Bronchial epithelial cell (primary cell): ENCODE measurements at places on chromosomes 12 and 14. TPM values are rescaled to one million over a fixed set of nuclear protein-coding genes. Genes with fewer than 3 reads are reported as not detected.
A peak's percentile ranks its signal among the peaks of the same experiment; 100 is the strongest.

GRCh38 chr12:99847936-99848335 is 136.8 kb downstream of the ANKS1B start:
- DNase-seq = no peak

DNA sequence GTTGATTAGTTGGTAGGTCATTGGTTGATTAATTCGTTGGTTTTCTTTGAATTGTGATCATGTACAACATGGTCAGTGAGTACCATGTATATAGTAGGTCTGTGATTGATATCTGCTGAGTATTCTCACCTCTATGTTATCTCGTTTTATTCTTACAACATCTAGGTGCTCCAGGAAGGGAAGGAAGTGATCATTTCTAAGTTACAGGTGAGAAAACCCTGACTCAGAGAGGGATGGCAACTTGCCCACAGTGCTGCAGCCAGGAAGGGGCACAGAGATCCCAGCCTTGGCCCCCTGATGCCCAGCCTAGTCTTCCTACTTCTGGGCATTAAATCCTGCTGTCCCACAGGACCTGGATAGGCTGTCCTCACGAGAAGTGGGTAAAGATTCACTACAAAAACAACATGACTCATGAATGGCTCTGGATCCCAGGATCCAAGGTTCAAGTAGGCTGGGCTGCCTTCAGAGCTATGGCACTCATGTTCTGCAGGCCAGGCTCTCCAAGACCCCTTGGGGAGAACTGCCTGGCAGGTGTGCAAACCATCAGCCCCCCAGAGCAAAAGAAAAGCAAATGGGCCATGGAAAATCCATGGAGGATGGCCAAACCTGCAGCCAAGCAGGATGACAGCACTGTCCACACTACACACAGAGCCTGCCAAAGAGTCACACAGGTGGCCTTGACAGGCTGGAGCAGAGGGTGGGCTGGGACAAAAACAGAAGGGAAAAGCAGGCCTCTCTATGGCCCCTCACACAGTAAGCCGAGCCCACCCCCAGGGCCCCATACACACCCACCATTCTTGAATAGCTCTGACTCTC is 146.2 kb downstream of the BCL11B start:
- peak; percentile 75 for DNase-seq

- DNase-seq = no peak
Measured at GRCh38 chr12:94841904-94842610, 161.4 kb downstream of the NDUFA12 start.

GRCh38 chr14:91545204-91545603 is 35.1 kb upstream of the PPP4R3A start:
- DNase-seq = no peak

GRCh38 chr12:6638305-6638704 is 2.5 kb upstream of the LPAR5 start:
- no peak for DNase-seq

GRCh38 chr14:54848910-54849309 is 53.7 kb downstream of the GCH1 start:
- DNase-seq = no peak

DNA sequence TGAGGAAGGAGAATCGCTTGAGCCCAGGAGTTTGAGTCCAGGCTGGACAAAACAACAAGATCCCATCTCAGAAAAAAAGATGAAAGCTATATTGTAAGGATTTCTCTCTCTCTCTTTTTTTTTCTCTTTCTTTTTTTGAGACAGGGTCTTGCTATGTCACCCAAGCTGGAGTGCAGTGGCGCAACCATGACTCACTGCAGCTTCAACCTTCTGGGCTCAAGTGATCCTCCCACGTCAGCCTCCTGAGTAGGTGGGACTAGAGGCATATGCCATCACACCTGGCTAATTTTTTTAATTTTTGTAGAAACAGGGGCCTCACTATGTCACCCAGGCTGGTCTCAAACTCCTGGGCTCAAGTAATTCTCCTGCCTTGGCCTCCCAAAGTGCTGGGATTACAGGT is 5.8 kb upstream of the MRPL42 start:
- DNase-seq = peak; percentile 42

- no peak for DNase-seq
Measured at GRCh38 chr14:75032939-75033338, 18.3 kb downstream of the MLH3 start.

- no peak for DNase-seq
Measured at GRCh38 chr12:89781156-89781555, 72.5 kb upstream of the ATP2B1 start.

Gene TSPAN11
- total RNA-seq = under 0.01 TPM in 1 of 2 replicates, not detected in the other

Gene KLRF1
- 0.13 TPM in 1 of 2 replicates, not detected in the other for total RNA-seq

Gene KCNA5
- not detected in 2 replicates for total RNA-seq

Gene GPR135
- total RNA-seq = 0.26 and 0.64 TPM in 2 replicates

Gene NPFF
- not detected in 2 replicates for total RNA-seq

Gene PDZRN4
- total RNA-seq = not detected in 2 replicates
